ENCODE measurements at places on chromosomes 5 and 9.

DNA sequence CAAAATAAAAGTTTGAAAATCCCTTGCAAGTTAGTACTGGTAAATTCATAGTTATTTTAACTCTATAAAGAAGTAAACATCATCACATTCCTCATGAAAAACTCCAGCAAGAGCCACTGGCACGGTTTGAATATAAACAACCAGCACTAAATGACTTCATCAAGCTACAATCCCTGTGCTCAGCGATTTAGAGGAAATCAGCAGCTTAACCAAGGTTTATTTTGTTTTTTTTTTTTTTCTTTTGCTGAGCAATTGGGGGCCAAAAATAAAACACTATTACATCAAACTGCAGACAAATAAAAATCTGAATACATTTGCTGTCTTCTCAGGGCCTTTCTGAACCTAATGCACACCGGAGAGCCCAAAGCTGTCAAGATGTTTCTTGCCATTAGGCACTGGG, 106.2 kb upstream of the SLC24A2 start:
- DNase-seq = no peak

DNA sequence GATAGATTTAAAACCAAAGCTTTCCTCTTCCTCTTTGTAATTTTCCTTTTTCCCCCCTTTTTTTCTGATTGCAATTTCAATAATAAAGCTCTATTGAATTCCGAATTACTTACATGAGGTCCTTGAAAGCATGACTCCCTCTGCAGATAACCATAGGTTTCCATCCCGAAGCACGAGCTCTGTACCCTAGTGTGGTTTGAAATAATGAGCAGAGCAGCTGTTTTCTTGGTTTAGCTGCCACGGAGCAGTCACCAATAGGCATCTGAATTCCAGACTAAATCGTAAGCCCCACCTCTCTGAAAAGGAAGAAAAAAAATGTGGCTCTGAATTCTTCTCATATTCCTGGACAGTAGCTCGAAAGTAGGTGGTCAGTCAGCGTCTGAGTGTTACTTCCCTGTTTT, 18.5 kb upstream of the GNE start:
- DNase-seq = peak; percentile 46

GRCh38 chr5:180136630-180137381, 65.2 kb upstream of the RNF130 start:
- DNase-seq = no peak

DNA sequence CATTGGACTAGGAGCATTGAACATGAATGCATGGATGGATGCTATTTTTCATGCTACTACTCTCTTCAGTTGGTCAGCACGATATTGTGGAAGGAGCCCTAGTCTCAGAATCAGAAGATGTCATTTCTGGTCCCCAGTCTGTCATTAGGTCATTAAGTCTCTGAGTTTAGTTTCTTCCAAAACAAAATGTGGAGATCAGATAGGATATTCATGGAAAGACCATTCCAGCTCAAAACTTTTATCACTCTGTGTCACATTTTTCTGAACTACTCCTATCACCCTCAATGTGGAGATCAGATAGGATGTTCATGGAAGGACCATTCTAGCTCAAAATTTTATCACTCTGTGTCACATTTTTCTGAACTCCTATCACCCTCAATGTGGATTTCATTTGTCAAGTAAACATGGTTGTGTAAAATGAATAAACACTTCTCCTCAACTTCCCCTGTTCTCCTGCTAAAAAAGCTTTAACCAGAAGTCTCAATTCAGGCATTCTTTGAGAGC, 296.8 kb downstream of the MRPS30 start:
- no peak for DNase-seq

DNA sequence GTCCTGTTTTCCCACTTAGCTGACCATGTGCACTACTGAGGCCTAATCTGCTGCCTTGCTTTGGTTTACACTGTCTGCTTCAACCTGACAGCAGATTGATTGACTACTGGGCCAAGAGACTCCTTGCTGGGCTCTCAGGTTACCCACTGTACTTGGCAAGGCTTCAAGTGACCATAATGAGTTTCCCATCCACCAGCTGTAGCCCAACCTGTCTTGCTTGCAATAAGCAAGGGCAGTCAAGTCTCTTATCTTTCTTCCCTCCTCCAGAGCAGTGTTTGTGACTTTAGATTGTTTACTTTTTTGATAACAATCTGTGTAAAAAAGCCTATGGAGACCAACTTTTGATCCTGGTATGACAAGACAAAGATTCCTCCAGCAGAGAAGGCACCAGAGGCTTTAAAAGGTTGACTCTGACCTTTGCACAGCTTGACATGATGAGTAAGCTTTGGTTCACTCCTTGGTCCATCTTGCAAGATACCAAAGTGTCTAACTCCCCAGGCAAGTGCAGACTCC, 912.3 kb upstream of the SEMA6A start:
- no peak for DNase-seq

- DNase-seq = no peak
Observed at GRCh38 chr5:113548396-113548795, 34.9 kb downstream of the YTHDC2 start.

GRCh38 chr9:129884220-129885017, 49.2 kb downstream of the USP20 start:
- DNase-seq = peak; percentile 65

GRCh38 chr9:106060885-106061284, 366.5 kb downstream of the TMEM38B start:
- no peak for DNase-seq

DNA sequence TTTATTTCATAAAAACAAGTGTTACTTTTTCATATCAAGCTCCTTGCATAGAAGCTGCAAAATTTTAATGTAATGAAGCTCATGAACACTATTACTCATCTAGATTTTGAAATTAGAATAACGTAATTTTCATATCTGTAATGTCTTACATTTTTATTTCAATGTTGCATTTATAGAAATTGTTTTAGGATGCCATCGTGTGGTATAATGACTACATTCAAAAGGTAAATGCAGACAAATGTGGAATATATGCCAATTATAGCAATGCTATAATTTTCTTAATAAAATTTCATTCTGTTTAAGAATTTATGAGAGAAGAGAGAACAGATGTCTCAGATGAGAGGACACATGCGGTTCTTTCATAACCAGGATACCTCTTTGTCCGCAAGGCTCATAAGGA, 230.2 kb downstream of the TMEM232 start:
- no peak for DNase-seq

Data from right forelimb (tissue), 1 donor.